ENCODE measurements at places on chromosomes 6 and 20.

DNA sequence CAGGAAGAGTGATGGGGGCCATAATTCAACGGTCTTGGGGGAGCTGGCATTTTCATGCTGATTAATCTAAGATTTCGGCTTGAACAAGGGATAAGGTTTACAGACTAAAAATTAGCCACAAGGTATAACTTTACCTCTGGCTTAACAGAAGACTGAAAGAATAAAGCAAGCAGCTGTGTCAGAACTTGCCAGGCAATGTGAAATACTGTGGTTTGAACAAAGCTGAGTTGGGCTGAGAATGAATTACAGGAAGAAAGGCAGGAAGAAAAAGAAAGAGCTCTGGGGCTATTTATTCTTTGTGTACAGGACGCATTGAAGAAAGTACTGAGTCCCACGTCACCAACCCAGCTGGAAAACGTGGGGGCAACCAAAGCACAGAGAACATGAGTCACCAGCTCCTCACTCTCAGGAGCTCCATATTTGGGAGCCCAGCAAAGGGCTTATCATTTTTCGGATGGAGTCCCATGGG lies 121.5 kb upstream of the NEDD9 start:
- DNase-seq, result no peak

- no peak for DNase-seq
These were observed 186.2 kb downstream of the ERMARD start for GRCh38 chr6:169937389-169938261.

DNA sequence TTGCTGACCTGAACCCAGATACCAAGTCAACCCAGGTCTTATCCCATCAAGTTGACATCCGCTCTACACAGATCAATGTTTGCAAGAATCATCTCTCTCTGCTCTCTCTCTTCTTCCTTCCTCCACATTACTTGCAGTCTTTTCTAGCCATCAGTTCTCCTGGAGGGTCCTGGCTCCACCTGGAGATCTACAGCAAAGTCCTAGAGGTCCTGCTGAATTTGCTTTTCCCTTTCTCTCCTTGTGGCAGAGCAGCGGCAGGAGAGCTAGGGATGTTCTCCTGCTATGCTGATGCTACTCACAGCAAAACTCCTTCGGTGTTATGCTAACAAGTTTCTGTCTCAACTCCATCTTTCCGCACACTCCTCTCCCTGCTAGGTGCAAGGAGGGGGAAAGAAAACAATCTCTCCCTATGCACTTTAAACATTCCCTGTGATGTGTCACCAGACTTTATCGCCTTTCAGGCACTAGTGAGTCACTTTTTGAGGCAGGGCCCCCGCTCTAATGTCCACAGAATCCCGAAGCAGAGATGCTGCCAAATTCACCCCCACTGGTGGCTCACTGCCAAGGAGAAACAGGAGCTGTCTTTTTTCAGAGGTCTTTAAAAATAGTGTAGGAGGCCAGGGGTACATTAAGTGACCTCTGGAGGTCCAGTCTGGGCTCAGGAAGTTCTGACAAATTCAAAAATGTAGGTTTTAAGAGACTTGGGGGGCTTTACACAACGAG lies 62.6 kb downstream of the FAM50B start:
- peak; percentile 78 for DNase-seq

GRCh38 chr6:39926668-39927067 lies 7.6 kb downstream of the MOCS1 start:
- DNase-seq, result no peak

- DNase-seq, result peak; percentile 100
These were observed 45.9 kb downstream of the RIPOR3 start for GRCh38 chr20:50645253-50646068.

GRCh38 chr20:53149890-53150205 lies 177.7 kb downstream of the TSHZ2 start:
- no peak for DNase-seq

DNA sequence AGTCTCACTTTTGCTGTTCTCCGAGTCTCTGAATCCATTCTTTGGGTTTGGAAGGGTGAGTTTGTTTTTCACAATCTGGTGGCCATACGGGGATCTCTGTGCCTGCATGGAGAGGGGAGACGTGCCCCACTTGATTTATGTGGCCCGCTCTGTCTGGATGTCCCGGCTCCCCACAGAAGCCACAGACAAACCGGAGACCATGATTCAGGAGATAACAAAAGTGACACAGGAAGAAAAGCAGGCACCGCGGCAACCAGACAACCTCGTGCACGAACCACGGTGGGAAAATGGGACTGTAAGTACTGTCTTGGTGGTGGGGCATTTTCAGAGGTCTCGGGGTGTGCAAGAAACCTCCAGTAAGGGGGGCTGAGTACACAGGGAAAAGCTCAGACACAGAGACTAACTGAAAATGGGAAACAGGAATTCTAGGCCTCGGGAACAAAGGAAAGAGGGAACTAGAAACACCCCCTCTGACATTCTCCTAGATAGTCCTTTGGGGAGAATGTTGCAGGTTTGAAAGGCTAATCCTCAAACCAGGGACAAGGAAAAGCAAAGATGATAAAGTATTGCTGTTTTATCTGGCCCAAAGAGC lies 22.1 kb upstream of the ZNF318 start:
- DNase-seq, result no peak

- DNase-seq, result no peak
These were observed 17.7 kb downstream of the DSP start for GRCh38 chr6:7559196-7559595.

DNA sequence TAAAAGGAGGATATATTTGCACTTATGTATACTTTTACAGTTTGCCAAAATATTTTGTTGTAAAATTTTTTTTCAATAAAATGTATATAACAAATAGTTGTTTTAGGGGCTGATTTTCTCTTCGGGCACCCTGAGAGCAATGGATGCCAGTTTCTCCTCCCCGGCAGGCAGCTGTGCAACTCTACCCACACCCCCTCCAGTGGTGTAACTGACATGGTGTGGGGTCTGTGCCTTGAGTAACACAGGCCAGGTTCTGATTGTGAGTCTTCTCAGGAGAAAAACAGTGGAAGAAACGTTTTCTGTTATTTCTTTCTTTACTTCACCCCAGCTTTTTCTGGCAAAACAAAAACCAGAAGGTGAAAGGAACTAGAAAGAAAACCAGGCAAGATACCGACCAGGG lies 6.1 kb downstream of the FOXF2 start:
- no peak for DNase-seq

GRCh38 chr20:19888269-19888671 lies 128.9 kb upstream of the NAA20 start:
- no peak for DNase-seq

- DNase-seq, result peak; percentile 91
These were observed 38.6 kb downstream of the GHRH start for GRCh38 chr20:37223053-37223452.

GRCh38 chr6:150723857-150724256 lies 124.2 kb downstream of the PLEKHG1 start:
- DNase-seq, result no peak

- no peak for DNase-seq
These were observed 38.4 kb downstream of the RREB1 start for GRCh38 chr6:7145885-7146828.

- DNase-seq, result no peak
These were observed 578.0 kb upstream of the ARID1B start for GRCh38 chr6:156199182-156199581.

GRCh38 chr6:130365166-130366106 lies at the start of gene TMEM200A:
Gene TMEM200A (plus strand): TSS chr6:130366017. CDS start chr6:130440423, 74,406 bp downstream.
- DNase-seq, result no peak

DNA sequence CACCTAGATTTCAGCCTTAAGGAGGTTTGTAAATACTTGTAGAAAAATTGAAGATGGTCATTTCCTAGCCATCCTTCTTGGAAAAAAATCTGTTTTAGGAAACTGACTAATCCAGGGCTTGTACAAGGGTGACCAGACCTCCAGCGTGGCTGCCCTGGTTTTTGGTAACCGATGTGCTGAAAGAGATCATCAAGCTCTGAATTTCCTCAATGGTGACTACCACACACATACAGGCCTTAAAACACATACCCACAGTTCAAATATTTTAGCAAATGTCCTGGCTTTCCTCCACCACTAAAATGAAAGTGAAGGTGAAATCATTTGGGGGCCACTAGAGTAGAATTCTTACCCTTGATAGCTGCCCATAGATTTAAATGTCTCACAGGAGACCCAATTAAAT lies 215.3 kb upstream of the SUPT3H start:
- DNase-seq, result no peak

GRCh38 chr6:69005199-69005598 lies 370.1 kb downstream of the ADGRB3 start:
- DNase-seq, result no peak

DNA sequence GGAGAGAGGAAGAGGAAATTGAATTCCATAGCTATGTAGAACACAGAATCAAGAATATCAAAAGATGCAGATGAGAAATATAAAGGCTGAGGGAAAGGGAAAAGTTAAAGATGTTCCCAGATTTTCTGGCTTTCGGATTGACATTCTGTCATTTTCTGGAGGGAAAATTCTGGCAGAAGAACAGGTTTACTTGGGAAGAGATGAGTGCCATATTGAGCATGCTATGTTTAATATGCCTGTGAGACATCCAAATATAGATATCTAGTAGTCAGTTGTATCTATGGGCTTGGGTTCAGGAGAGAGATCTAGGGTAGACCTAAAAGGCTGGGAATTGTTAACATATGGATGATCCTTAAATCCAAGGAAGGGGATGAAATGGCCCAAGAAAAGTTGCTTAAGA lies 181.9 kb upstream of the ARG1 start:
- no peak for DNase-seq

DNA sequence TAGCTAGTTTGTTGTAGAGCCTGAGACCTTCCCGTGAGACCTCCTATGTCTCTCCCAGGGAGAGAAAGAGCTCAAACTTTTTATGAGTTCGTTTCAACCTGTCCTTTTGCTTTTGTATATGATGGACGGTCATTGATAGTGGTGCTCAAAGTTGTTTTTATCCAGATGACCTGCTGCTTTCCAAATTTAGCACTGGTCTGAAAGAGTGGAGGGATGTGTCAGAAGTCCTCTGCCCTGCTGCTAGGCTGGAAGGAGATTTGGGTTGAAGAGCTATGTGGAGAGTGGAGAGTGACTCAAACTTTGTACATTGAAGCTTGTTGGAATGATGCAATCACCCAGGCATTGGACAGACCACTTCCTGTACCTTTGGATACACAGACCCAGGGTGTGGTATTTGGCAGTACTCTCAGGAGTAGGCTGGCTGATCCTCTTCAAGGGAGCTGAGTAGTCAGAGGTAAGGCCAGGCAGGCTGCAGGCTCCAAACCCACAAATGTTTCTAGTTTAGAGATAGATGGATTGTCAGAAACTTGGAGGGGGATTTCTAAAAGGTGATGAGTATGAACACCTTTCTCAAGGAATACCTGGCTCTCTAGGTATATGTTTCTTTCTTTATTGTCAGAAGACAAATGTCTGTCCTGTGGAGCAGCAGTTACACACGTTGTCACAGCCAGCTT lies 49.4 kb upstream of the RREB1 start:
- DNase-seq, result peak; percentile 98

DNA sequence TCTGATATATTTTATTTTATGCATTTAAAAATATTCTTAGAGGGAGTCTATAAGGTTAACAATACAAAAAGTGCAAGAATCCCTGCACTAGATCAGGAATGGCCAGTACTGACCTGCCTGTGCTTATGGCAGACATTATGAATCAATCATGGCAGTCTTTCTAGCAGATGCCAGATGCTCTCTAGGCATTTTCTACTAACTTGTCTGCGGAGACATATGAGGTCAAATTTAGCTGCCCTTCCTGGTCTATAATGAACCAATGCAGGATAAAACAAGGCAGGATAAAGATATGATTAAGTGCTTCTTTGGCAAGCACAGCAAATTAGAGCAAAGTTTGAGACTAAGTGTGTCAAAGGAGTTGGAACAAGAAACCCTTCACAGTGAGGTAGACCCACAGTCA lies 46.6 kb upstream of the RNF24 start:
- DNase-seq, result no peak
